ENCODE measurements at places on chromosomes 11 and 22. TPM values are rescaled to one million over a fixed set of nuclear protein-coding genes. Genes with fewer than 3 reads are reported as not detected.

GRCh38 chr22:19605508-19606331 lies 81.5 kb upstream of the CLDN5 start:
- DNase-seq = no peak

The PAMR1 gene
- not detected for total RNA-seq

The PDXP gene
- total RNA-seq = 21.8 TPM

- DNase-seq = no peak
Measured at GRCh38 chr11:60950933-60951605, 907 bp downstream of the SLC15A3 start.

DNA sequence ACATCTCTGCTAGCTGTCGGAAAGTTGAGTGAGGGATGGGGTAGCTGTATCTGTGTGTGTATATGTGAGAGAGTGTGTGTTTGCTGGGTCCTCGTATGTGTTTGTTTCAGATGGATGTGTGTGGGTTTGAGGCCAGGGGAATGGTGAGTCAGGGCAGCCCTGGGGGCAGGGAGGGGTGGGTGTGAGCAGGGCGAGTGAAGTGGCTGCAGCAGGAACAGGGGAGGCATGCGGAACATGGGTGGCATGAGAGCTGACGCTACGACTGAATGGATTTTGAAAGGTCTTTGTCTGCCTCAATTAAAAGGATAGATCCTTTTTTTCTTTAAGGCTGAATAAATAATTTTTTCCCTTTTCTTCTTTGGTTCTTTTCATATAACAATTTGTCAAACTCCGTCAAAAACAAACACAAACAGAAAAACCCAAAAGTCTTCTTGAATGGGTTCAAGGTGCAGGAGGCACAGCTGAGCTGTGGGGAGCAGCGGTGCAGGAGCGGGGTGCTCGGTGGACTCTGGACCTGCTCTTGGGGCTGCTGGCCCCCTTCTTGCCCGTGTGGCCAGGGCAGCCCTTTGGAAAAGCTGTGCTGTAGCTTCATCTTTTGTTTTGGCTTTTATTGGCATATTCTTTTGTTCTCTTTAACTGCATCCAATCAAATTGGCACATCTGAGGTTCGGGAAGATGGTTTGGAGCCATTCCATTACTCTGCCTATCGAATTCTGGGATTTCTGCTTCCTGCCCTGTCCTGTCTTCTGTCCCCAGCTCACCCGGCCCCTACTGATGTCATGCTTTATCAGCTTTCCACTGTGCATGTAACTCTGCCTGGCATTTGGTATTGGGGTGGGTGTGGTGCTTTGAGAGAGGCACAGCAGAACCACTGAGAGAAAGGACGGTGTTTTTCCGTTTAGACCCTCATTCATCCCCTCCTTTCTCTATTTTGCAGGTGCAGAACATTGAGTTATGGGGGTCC lies 80.1 kb downstream of the ADAMTS15 start:
- DNase-seq = no peak

GRCh38 chr11:103327721-103328120 lies 218.5 kb downstream of the DYNC2H1 start:
- DNase-seq = no peak

The CRYBA4 gene
- total RNA-seq = not detected

- no peak for DNase-seq
Measured at GRCh38 chr22:20919718-20920117, 2.5 kb downstream of the CRKL start.

The C11orf16 gene
- total RNA-seq = not detected

DNA sequence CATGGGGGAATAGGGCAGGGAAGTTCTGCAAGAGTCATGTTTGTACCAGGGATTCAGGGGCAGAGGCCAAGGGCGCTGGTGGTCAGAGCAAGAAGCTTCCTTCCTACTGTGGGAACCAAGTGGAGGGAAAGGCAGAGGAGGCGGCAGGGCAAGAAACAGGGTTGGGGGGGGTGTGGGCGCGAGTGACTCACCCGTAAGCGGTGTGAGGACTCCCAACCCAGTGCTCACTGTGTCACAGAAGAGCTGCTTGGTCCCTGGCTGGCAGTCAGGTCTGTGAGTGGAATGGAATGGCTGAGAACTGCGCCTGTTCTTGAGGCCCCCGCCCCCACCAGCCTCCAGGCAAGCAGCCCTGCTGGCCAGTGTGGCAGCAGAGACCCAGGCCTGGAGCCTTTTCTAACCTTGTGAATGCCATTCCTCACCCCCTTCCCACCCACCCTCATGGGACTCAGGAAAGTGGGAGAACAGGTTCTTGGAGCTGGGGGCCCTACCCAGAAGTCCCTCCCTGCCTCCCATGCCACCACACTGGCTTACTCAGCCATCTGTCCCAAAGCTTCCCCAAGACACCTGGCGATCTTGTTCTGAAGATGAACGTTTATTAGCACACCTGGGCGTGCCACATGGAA lies 4.7 kb downstream of the LRRC10B start:
- DNase-seq = no peak

DNA sequence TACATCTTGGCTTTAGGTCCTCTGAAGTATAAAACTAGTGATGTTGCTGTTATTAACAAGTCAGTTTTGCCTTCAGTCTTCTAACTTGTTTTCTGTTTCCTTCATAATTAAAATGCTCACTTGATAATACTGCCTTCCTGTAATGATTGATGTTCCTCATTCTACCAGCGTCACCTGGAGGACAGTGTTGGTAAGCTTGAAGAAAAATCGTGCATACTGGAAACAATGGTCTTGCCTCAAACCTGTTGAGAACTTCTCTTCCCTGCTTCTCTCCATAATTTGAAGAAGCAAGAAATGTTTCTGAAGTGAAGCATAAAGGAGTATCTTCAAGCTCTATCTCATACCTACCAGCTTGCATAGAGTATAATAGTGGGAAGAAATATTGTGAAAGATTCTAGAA lies 3.0 kb downstream of the YWHAH start:
- peak; percentile 67 for DNase-seq

- DNase-seq = no peak
Measured at GRCh38 chr11:36212564-36213392, 76.4 kb downstream of the COMMD9 start.

DNA sequence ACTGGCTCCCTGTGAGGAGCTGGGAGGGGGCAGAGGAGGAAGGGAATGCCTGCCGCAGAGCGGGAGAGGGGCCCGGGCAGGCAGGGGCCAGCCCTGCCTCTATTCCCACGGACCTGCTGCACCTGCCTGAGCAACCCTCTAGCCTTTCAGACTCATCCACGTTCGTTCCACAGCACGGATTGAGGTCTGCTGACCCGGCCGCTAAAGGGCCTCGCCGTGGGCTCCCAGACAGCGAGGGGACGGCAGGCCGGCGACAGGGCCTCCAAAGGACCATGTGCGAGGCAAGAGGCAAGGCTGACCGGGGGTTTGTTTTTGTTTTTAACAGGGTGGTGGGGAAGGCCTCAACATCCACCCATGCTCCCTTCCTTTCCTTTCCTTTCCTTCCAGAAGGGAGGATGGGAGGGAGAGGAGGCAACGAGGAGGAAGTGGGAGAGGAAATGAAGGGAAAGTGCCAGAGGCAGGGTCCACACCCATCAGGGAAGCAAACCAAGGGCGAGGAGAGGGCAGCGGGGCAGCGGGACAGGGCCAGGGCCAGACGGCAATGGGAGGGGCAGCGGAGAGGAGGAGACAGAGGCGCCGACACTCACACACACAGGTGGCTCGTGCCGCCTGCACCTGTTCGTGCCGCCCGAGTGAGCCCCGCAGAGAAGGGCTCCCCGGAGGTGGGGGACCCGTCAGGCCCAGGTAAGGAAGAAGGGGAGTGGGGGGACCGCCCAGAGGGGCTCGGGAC lies 7.5 kb downstream of the LRFN4 start:
- DNase-seq = no peak

The OR4B1 gene
- total RNA-seq = not detected

DNA sequence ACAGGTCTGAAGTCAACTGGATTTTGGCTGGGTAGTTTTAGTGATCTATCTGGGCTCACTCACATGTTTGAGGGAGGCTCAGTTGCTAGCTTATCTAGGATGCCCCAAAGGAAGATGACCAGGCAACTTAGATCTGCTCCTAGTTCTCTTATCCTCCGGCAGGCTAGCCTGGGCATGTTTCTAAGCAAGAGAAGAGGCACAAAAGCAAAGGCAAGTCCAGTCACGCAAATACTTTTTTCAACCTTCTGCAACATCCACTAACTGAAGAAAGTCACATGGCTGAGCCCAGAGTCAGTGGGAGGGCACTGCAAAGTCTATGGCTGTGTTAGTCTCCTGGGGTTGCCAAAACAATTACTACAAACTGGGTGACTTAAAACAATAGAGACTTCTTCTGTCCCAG lies 32.9 kb upstream of the FSHB start:
- no peak for DNase-seq

The GNG3 gene
- not detected for total RNA-seq

DNA sequence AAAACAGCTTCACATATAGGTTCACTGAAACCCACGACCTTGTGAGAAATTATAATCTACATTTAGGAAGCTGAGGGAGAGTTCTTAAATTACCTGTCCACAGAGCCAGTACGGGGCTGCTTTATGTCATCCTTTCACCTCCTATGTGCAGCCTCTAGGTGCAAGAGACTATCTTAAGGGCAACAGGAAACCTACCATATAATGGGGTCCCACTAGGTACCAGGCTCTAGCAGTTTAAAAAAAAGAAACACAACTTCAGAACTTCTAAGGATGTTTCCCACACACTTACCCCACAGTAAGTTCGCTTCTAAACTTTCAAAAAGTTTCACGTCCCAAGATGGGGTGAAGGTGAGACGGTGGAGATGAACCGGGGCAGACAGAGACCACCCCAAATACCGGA lies 573 bp downstream of the STK33 start:
- DNase-seq = no peak

DNA sequence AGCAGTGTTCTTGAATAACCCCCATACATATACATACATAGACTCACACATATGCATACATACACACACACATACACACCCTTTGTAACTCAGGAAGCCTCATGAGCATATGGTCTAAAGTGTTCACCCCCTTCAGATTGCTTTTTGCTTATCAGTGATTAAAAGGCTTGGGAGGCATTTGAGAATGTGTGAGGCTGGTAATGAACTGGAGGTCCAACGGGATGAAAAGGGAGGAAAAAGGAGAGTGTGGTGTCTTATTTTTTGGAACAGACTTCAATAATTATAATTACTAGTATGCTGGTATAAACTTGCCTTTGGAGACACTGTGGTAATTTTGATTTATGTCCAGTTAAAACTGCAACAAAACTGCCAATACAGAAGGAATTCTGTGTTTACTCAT lies 124.5 kb downstream of the UVRAG start:
- no peak for DNase-seq

GRCh38 chr11:48064306-48064705 lies 83.9 kb downstream of the PTPRJ start:
- DNase-seq = no peak

DNA sequence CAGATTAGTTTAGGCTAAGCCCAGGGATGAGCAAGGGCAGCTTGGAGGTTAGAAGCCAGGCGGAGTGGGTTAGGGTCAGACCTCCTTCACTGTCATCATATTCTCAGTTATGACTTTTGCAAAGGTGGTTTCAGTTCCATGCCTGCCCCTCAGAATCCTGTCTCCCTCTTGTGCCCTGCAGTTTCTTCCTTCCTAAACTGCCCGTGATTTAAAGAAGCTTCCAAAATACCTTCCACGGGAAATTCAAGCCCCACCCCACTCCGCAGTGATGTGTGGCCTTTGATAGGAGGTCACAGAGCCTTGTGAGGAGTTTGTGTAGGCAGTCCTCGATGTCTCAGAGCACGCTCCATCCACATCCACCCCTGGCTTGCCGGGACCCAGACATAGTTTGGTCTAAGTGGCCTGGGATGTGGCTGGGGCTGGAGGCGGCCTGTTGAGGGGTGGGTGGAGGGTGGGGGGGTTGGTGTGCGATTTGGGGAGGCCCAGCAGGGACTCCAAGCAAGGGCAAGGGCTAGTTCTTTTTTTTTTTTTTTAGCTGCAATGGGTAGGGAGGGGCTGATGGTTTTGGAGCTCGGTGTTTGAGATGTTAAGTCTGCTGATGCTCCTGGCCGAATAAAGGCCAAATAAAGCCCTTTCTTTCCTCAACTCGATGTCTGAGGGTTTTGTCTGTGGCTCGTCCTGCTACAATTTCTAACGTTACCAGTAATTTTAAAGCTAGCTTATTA lies 1.6 kb upstream of the IFITM1 start:
- DNase-seq = peak; percentile 59
